ENCODE measurements at places on chromosomes 16 and 17. TPM values are rescaled to one million over a fixed set of nuclear protein-coding genes. Genes with fewer than 3 reads are reported as not detected.

Gene AANAT
- 0.81 TPM for total RNA-seq

Gene ST3GAL2
- 11.2 TPM for total RNA-seq

Gene TPSD1
- total RNA-seq = not detected

Gene ATP1B2
- 1.7 TPM for total RNA-seq

Gene ABAT
- total RNA-seq = 10.9 TPM

Gene MIS12
- total RNA-seq = 29.7 TPM

Gene KRTAP17-1
- not detected for total RNA-seq

Gene PPL
- 55.5 TPM for total RNA-seq

Gene BAIAP3
- total RNA-seq = 0.45 TPM

Gene SLC38A8
- total RNA-seq = not detected

Gene SLC52A1
- total RNA-seq = not detected

Gene CTRB1
- total RNA-seq = not detected

- DNase-seq = peak; percentile 64
Observed at GRCh38 chr17:50361561-50362480, 11.2 kb downstream of the MRPL27 start.

- peak; percentile 68 for DNase-seq
Observed at GRCh38 chr17:82246365-82247181, 17.7 kb downstream of the SLC16A3 start.

DNA sequence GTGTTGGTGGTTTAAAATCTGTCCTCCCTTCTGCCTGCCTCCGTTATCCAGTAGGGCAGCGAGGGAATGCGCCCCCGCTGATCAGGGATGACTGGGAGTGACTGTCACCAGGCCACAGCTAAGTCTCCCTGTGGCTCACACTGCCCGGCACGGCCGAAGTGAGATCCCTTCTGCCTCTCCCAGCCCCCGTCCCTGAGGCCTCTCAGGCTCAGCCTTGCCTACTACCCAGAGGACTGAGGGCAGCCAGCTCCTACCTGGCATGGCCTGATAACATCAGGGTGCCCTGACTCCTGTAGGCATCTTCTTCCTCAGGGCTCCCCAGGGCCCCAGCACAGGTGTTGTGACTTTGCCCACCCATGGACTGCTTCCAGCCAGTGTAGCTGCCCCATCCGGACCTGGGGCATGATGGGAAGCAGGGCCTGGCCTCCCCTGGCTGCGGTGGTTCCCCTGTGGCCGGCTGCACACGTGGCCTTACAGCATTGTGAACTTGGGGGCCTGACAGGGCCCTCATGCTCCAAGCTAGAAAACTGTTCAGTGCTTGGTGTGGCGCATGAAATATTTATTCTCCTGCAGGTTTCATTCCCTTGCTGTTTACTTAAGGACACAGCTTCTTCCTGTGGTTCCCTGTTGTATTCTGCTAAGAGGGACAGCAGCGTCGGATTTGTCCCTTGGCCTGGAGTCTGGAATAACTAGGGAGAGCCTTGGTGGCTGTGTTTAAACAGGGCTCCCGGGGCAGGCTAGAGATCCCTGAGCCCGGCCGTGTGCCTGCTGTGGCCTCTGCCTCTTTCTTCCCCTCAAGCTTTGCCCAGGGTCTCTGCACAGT lies 30.0 kb downstream of the GINS2 start:
- DNase-seq = no peak

GRCh38 chr16:78918805-78919305 lies 681.7 kb downstream of the MAF start:
- DNase-seq = no peak

DNA sequence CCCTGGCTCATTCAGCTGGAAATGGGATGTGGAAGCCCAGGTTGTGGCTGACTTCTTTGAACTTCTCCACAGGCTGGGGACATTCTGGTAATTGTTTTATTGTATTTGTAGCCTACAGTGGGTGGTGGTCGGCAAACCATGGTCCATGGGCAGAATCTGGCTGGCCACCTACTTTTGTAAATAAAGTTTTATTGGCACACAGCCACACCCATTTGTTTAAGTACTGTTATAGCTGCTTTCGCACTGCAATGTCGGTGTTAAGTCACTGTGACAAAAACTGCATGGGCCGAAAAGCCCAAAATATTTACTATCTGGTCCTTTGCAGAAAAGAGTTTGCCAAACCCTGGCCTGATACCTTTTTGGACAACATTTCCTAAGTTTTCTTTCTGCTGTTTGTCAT lies 86.2 kb downstream of the NTN1 start:
- no peak for DNase-seq

GRCh38 chr16:49349446-49350168 lies 24.0 kb upstream of the C16orf78 start:
- no peak for DNase-seq

- DNase-seq = no peak
Observed at GRCh38 chr16:88466175-88466862, 13.2 kb downstream of the ZFPM1 start.

DNA sequence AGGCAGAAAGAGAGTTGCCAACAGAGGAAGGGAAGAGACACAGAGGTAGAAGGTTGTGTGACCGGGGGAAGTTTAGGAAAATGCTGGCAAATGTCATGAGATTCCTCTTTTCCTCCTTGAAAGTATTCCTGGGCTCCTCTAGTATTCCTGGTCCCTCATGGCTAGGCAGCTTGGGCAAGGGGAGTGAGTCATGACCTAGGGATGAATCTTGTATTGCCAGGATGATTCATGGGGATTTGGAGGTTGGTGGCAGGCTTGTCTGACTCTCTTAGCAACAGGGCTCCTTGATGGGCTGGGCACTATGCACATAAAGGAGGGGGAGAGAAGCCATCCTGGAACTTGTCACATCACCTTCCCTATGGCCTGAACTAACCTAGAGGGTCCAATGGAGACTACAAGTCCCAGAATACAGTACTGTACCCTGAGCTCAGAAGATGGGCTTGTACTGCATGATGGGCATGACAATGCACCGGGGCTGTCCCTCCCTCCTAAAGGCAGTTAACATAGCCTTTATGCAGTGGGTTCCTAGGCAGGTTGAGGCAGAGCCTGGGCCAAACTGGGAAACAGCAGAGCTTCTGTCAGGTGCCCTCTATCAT lies 2.1 kb upstream of the SEZ6 start:
- DNase-seq = no peak

DNA sequence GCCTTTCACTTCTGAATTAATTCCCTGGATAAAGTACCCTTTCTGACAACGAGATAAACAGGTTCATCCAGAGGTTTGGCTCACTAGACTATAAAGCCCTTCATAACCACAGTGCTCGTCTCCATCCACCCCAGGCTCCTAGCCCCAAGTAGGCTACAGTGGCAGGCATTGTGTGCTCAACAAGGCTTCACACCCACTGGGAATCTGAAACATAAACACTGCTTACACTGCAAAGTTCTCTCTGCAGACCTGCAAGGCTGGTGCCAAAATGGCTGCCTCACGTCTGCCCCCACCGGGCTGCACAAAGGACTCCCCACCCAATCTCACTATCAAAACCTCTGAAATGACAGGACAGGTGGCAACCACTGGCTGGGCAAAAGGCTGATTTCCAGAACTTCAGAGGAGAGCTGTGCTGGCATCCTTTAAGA lies 5.1 kb upstream of the HLF start:
- no peak for DNase-seq

DNA sequence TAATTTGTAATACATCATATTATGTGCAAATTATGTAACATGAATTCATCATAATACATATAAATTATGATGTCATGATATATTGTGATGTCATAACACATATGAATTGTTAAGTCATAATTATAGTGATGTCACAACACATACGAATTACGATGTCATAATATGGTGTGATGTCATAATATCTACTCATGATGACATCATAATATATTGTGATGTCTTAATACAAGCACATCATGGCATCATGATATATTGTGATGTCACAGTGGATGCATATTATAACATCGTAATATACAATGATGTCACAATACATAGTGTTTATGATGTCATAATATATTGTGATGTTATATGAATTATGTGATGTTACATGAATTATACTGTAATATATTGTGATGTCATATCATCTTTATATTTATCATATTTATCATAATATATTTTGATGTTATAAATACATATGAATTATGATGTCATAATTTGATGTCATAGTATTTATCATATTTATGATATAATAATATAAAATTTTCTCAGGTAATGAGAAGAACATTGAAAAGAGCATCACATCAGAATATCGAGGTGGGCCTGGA lies 1793.0 kb downstream of the TP53TG3F start:
- DNase-seq = no peak

DNA sequence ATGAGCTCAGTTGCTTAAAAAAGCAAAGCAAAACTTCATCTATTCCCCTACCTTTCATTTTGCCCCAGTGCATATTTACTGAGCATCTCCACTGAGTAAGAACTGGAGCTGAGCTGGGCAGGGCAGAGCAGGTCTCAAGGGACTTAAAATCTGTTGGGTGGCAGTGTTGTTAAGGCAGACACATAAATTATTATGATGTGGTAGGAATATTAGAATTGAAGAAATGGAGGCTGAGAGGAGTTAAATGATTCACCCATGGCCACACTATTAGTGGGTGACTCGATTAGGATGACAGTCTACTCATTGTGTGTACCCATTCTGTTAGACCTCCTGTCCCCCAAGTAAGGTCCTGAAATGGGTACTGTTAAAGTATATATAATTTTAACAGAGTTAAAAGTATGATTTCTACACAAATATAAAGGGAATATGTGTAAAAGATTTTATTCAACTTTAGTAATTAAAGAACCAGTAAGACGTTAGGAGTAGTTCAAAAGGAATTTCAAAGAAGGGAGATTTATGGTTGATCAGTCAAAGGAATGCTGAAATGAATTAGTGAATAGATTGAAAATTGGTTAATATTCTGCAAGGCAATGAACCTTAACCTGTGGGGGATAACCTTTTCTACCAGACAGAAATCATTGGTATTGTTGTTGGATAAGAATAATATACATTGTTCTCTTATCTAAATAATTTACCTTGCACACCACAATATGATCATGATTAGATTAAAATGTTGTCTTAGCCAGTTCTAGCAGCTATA lies 17.5 kb downstream of the ITGB3 start:
- no peak for DNase-seq

- peak; percentile 17 for DNase-seq
Observed at GRCh38 chr16:68696514-68696913, 40.6 kb upstream of the CDH1 start.

- no peak for DNase-seq
Observed at GRCh38 chr17:29827179-29827578, 102.8 kb downstream of the SSH2 start.

GRCh38 chr16:90020838-90021382 lies 1.7 kb upstream of the DBNDD1 start:
- no peak for DNase-seq
